ENCODE measurements at places on chromosomes 1 and 21. TPM values are rescaled to one million over a fixed set of nuclear protein-coding genes. Genes with fewer than 3 reads are reported as not detected.

DNA sequence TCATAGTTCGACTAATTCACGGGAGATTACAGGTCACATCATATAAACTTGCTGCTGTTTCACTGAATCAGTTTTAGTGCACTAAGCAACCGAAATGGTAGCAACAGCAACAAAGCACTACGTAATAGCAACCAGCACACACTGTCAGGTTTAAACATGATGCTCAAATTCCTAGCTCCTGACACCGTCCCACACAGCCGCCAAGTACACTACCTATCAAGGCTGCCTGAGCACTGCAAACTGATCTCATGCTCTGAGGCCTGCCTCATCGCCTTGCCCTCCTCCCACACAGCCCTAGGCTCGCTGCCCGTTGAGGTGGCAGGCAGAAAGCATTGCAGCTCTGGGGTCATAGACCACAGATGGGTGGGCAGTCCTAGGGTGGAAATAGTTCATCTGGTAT, 12.4 kb downstream of the LAMC2 start:
- no peak for DNase-seq

Gene RSPH1
- not detected for polyA plus RNA-seq

DNA sequence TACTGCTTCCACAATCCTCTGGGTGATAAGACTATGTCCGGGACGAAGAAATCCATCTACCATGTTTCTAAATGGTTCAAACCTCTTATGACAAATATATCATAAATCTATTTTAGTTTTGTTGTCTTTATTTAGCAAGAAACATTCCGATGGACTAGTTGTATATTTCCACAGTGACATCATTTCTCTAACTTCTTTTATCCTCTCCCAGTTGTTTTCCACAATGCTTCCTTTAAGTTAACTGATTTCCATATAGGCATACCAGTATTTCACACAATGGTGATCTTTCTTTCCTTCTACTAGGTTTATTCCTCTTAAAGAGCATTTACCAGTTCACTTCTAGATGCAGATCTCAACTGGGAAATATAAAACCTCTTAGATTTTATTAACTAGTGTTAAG, 44.8 kb downstream of the USP1 start:
- no peak for DNase-seq

Gene TTC3
- 54.7 TPM for polyA plus RNA-seq

Gene SCP2
- polyA plus RNA-seq = 166 TPM

- no peak for DNase-seq
Observed at GRCh38 chr1:27554759-27555699, 48.9 kb downstream of the AHDC1 start.

DNA sequence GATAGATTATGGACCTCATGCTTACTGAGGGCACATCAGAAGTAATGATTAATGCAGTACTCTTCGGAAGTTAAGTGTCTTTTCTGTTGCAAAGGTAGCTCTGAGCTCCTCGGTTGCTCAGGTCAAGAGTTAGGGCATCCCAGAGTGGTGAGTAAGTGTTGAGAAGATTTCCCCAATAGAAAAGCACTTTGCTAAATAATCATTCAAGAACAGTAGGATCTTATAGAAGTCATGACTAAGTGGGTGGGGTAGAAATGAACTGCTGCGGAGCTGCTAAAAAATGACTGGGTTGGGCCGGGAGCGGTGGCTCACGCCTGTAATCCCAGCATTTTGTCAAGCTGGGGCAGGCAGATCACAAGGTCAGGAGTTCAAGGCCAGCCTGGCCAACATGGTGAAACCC, 648.6 kb upstream of the CAMK1G start:
- DNase-seq = no peak

Gene NTMT2
- not detected for polyA plus RNA-seq

- no peak for DNase-seq
Observed at GRCh38 chr1:161420763-161421455, 53.2 kb upstream of the CFAP126 start.

Gene DISC1
- polyA plus RNA-seq = not detected

GRCh38 chr1:155044812-155045657, 6.1 kb upstream of the ADAM15 start:
- DNase-seq = peak; percentile 59

DNA sequence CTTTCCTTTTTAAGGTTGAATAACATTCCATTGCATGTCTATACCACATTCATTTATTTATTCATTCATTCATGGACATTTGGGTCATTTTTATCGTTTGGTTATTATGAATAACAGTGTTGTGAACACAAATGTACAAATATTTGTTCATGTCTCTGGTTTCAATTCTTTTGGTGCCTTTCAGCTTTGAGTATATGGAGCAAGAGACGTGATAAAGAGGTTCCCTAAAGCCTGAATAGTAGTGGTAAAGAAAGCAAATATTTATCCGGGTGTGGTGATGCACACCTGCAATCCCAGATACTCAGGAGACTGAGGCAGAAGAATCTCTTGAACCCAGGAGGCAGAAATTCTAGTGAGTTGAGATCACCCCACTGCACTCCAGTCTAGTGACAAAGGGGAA, 5.3 kb upstream of the RLF start:
- no peak for DNase-seq
